ENCODE measurements at places on chromosomes 4 and X.

DNA sequence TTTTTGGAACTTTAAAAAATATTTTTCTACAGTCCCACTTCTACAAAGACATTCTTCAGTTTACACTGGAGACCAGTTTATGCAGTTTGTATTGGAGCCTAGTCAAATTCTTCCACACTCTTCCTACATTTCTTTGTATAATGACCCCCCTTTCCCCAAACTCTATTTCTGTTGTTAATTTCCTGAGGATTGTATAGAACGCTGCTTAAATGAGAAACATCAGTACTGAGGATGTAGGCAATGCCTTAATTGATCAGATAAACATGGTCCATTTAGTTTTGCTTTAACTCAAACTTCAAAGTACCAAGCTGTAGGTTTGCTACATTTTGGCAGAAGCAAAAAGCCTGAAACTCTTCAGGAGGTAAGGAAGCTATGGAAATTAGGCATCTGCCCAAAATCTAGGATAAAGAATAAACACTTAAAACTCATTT, 155.5 kb downstream of the SLC7A11 start:
- no peak for DNase-seq

- no peak for DNase-seq
Measured at GRCh38 chr4:141130947-141131605, 2.2 kb downstream of the RNF150 start.

- no peak for DNase-seq
Measured at GRCh38 chr4:83724485-83725335, 188.8 kb downstream of the GPAT3 start.

GRCh38 chr4:183349673-183350072, 27.4 kb upstream of the CLDN24 start:
- DNase-seq: no peak

DNA sequence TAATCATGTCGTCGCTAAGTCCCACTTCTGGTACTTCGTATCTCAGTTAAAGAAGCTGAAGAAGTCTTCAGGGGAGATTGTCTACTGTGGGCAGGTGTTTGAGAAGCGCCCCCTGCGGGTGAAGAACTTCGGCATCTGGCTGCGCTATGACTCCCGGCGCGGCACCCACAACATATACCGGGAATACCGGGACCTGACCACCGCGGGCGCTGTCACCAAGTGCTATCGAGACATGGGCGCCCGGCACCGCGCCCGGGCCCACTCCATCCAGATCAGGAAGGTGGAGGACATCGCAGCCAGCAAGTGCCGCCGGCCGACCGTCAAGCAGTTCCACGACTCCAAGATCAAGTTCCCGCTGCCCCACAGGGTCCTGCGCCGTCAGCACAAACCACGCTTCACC, 11.3 kb downstream of the PNCK start:
- peak; percentile 62 for DNase-seq

DNA sequence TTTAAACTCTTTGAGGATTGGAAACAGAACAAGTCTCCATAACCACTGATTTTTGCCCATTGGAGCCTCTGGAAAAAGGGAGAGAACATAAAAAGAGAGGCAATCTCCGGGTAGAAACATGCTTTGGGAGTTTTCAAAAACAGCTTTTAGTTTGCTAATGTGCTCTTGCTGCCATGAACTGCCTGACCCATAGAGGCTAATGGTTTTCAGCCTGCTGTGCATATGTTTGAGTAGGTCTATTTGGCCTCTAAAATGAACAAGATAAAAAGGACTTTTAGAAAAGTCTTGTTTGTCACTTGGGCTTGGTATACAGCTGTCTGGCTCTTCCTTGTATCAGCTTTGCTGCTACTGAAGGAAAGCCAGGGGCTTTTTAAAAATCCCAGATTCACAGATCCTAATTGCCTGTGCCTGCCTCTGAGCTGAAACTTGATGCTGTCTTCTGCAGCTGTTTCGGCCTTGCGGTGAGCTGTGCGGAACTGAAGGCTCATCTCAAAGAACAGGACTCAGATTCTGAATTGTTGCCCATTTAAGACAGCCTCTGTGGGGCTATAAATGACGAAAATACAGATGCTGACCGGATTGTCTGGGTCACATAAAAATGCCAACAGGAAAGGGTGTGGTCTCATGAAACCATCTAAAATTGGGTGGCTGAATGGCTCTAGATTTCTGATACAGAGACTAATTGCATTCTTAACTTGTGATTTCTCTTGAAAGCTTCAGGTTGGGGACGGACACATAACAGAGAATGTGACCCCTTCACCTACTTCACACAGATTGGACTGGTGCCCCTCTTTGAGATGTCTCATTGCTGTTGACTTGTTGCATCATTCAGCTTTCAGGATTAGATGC, 18.4 kb upstream of the ZNF41 start:
- DNase-seq: no peak

DNA sequence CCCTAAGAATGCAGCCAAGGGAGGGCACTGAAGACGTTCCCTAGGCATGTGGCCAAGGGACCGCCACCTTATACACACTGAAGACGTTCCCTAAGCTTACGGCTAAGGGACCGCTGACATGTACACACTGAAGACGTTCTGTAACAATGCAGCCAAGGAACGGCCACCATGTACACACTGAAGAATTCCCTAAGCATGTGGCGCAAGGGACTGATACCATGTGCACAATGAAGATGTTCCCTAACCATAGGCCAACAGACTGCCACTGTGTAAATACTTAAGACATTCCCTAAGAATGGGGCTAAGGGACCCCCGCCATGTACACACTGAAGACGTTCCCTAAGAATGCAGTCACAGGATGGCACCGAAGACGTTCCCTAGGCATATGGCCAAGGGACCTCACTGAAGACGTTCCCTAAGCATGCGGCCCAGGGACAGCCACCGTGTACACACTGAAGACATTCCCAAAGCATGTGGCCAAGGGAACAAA, 36.1 kb downstream of the DHRSX start:
- DNase-seq: no peak

DNA sequence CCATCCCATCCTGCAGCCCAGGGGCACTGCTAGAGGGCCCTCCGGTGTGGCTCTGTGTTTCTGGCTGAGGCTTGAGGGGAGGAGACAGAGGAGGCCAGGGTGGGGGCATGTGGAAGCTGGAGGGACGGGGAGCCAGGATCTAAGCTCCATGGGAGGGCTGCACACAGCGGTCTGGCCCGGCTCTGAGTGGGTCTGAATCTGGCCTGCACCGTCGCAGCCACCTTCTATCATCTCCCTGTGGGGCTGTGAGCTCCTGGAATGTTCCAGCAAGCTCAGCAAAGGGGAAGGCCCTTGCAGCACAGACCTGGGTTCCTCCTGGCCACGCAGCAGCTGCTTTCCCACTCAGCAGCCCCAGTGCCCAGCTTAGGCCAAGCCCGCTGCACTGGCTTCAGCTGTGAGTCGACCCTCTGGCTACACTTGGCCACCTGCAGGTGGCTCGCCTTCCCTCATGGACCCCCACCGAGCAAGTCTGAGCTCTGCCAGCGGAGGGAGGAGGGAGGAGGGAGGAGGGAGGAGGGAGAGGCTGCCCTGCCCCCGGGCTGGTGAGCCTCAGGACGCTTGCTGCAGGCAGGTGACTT, 5.3 kb downstream of the NKX1-1 start:
- DNase-seq: no peak

DNA sequence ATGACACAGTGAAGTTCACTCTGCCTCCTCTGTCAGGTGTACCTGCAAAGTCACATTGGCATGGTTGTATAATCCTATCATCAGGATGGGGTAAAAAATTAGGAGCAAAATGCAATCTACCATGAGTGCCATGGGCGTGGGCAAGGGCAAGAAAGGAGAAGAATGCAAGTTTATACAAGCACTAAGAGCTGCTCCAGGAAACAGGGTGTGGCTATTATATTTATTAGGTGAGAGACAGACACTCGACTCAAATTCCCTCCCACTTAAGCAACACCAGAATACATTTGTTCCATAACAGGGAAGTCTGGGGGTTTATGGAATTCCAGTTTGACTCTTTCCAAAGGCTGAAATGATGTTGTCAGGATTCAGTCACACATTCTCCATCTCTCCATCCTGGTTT, 378.8 kb downstream of the BCOR start:
- DNase-seq: no peak

DNA sequence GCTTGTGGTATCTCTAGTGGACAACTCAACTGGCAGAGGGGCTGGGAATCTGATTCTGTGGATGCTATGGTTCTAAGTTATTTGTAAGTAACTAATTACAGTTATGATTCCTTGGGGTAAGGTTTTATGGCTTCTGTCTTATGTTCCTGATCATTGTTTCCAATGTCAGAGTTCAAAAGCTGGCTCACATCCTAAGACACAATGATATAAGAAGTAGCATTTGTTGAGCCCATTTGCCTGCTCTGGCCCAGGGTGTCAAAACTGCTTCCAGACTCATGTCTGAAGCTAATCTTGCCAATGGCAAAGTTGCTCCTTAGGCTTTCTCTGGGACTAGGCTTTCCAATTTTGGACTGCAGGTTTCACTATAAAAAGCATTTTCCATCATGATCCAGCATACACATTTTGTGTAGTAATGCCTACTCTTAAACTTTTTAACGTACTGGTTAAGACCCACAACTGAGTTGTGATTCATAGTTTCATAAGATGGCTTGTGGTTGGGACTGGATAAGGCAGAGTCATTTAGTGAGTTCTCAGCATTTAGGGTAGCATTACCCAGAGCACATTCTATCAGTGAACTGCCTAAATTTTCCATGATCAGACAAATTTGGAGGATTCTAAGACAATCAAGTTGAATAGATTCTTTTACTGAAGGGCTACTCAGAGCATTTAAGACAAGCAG, 50.0 kb downstream of the CCNI start:
- no peak for DNase-seq

DNA sequence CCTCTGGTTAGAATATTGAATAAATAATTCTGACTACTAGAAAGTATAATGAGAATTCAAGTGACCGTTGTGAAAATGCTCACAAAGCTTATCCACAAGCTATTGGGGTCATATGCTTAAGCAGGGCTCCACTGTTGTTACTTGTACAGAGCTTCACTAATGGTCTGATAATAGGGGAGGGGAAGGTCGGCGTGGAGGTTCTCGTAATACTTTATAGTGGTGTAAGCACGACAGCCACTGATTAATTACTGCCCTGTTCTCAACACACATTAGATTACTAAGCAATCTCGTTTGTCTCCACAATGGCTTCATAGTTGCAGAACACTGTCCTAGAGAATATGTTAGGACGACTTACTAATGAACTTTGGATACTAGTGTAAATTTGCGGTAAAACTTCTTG, 11.6 kb downstream of the UNC5C start:
- no peak for DNase-seq

- DNase-seq: no peak
Measured at GRCh38 chr4:162461952-162462351, 298.2 kb upstream of the FSTL5 start.

- no peak for DNase-seq
Measured at GRCh38 chr4:52910115-52910514, 48.0 kb downstream of the RASL11B start.

All from CD4-positive, alpha-beta T cell treated with Interleukin-17A for 1 hour (primary cell).